HFFc6 (cell line): ENCODE measurements at places on chromosomes 12 and 14.

DNA sequence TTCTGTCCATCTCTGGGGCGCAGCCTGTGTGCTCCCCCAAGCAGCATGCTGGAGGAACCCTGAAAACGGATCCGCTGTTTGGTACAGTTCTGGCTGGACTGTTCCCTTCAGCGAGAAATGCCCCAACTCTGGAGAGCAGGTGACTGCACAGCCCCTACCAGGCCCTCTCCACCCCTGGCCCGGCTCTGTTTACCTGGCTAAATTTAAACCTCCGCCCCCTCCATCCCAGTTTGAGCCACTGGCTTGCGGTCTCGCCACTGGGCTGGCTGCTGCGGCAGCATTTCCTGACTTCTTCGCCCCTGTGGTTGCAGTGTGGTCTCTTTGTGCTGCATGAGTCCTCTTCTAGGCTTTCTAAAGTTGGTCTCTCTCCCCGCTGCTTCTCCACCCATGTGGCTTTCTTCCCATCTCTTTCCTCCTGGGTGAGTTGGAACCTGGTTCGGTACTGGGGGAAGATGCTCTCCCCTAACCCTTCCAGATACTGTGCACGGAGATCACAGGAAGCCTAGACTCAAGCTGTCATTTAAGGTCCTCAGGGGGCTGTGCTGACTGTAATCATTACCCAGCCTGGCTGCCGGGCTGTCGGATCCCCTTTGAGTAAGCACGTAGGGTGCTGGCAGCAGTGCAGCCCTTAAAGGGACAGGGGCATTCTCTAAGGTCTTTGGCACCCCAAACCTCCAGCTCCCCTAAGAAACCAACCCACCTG lies 60.6 kb downstream of the FBXL14 start:
- peak; percentile 25 for DNase-seq

- DNase-seq: no peak
These were observed 5.6 kb upstream of the ST8SIA1 start for GRCh38 chr12:22340143-22340542.

DNA sequence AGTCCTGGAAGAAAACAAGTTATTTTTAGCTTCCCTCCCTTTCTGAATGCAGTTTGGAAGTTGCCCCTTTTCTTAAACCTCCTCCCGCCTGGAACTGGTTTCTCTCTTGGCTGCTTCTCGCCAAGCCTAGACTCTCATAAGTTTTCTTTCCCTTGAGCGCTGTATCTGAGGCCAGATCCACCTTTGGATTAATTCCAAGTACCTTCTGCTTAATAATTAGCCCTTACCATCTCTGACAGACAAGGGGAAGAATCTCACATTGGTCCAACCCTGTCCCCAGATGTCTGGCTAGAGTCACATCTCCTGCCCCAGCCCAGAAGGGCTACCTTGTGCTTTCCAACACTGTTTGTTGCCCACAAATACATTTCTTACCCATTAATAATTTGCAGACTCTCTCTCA lies 161.8 kb upstream of the RGS6 start:
- DNase-seq: no peak

GRCh38 chr12:95942101-95942523 lies 302 bp downstream of the CCDC38 start:
- no peak for DNase-seq

DNA sequence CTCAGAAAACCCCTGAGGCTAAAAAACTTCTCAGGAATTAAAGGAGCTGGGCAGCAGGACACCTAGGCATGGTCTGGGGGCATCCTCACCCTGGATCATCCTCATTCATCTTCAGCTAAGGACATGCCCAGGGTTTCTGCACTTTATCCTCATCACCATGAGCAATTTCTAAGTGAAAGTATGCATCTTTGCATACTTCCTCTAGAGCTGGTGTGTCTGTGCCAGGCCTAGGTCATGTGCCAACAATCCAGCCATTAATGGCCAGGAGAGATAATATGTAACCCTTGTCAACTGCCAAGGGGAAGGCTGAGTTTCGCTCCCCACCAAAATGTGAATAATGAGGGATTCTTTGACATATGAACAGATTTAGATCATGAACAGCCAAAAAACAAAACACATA lies 160.5 kb downstream of the KITLG start:
- peak; percentile 45 for DNase-seq
